ENCODE measurements at places on chromosomes 5 and 9.

DNA sequence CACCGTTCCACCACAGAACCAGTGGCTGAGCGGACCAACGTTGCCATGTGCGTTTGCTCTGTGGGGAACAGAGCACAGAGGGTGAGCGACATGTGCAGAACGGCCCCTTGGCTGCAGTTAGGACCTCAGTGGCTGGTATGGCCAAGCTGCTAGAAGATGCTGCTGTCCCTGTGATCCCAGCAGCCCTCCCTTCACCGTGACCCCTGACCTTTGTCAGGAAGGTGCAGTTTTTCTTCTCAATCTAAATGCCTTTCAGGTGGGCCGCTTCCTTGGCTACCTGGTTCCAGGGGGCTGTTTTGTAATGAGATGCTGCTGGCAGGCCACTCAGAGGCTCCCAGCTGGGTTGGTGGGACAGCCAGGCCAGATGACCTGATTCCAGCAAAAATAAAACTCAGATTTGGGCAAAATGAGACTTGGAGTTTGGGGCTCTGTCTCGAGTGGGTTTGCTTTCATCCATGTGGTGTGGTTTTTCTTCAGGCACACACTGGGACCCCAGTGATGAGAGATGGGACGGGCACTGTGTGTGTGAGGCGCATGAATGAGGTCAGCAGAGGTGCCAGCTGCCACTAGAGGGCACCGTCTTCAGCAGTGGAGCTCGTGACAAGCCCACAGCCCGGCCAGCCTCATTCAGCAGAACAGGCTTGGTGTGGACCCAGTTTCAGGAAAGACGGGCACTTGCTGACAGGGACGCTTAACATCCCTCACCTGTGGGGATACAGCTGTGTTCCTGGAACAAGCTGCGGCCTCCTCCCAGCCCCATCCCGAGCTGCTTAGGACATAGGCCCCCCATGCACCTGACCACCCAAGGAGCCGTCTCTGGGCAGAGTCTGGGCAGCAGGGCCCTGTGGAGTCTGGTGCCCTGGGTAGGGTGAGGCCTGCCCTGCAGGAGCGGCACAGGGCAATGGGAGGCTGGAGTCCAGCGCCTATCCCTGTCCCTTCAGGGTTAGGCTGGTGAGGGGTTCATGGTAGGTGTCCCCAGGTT lies 4.1 kb downstream of the MRPS2 start:
- peak; percentile 37 for DNase-seq

GRCh38 chr5:39628348-39628747 lies 203.6 kb upstream of the DAB2 start:
- no peak for DNase-seq

DNA sequence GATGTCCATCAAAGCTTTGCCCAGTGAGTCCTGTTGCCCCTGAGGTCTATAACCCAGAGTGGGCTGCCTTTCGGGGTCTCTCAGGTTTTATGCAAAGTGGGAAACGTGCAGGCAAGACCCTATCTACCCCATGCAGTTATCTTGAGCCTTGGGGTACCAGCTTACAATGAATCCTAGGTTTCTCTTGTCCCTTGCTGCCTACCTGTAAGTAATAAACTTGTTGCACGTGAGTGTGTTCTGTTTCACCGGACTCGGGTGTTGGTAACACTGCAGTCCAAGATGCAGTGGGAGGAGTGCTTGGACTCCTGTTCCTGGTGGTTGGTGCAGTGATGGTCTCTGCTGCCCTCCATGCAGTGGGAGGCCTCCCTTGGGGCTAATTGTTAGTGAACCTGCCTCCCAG lies 85.6 kb upstream of the ALDH1B1 start:
- DNase-seq: no peak

- no peak for DNase-seq
Observed at GRCh38 chr5:32439086-32439642, 5.4 kb downstream of the ZFR start.

GRCh38 chr9:60545878-60546385 lies 368.3 kb upstream of the SPATA31A5 start:
- DNase-seq: no peak

DNA sequence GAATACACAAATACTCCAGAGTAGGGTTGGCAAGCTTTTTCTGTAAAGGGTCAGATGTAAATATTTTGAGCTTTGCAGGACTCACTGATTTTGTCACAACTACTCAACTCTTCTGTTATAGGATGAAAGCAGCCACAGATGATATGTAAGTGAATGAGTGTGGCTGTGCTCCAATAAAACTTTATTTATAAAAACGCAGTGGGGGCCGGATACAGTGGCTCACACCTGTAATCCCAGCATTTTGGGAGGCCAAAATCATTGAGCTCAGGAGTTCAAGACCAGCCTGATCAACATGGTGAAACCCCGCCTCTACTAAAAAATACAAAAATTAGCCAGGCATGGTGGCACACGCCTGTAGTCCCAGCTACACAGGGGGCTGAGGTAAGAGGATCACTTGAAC lies 69.1 kb downstream of the FBXW11 start:
- no peak for DNase-seq

- no peak for DNase-seq
Observed at GRCh38 chr9:3758816-3759576, 233.2 kb upstream of the RFX3 start.

DNA sequence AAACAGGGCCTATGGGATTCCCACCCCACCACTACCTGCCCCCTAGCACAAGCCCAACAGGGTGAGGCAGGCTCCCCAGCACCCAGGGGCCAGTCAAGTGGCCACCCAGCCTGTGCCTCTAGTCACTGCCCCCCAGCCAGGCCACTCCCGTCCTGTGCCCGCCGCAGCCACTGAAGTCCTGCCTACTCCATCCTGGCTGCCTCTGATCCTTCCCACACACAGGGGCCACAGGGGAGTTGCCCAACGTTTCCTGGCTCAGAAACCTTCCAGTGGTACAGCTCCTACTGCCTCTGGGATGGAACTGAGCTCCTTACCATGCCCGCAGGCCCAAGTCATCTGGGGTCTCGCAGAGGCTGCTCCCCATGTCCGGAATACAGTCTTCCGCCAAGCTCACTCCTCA lies 70.2 kb upstream of the STXBP1 start:
- DNase-seq: no peak

GRCh38 chr5:151947931-151948608 lies 23.4 kb upstream of the GLRA1 start:
- DNase-seq: no peak

- no peak for DNase-seq
Observed at GRCh38 chr5:72510610-72511181, 3.5 kb upstream of the ZNF366 start.

DNA sequence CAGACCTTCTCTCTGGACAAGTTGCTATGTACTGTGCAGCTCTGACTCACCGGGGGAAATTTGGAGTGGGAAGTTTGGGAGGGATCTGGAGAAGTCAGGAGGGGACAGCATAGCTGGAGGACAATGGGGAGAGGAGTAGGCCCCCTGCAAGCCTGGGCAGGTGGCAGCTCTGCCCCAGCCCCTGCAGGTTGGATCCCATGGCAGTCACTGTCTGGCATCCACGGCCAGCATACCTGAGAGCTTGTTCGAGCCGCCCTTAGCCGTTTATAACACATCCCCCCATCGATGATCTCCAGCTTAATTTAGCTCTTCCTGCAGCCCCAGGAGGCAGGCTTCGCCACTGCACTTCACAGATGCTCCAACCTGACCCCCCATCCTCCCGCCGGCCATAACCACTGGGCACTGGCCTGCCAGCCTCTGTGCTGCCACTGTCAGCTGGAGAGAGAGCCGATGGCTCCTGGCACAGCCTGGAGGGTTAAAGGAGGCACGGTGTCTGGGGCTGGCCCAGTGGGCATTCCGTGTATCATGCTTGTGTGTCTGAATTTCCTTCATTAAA lies 57.7 kb upstream of the RNU6ATAC start:
- no peak for DNase-seq

Data from T-helper 17 cell (primary cell).